CD4-positive, alpha-beta T cell treated with Interleukin-15 for 4 hours (primary cell): ENCODE measurements at places on chromosomes 6 and 20.
A peak's percentile ranks its signal among the peaks of the same experiment; 100 is the strongest.

DNA sequence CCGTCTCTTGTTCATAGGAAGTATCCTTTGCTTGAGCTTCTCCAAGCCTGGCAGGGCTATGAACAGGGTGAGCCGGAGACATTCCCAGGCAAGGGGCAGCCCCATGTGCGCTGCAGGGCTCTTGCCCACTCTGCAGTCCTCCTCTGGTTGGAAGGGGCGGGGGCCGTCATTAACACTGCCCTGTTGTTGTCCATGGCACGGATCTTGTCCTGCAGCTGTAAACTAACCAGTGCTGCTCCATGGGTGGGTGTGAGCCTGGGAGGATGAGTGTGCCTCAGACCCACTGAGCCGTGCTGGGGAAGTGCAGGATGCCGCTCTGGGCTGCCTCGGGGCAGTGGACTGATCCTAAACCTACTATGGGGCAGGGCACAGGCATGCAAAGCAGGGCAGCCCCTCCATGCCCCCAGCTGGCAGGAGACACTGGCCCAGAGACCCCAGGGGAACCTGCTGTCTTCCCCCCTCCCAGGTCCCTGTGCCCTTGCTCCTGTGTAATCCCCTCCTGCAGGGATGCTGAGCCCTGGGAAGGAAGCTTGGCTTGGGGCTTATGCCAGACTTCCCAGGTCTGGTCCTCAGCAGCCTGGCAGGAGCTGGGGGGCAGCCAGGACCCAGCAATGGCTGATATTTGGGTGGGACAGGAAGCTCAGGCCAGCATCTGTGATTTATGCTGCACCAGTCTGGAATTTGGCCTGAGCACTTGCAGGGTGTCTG, 8.5 kb downstream of the EBF4 start:
- DNase-seq = no peak

GRCh38 chr6:142857233-142857761, 87.7 kb downstream of the HIVEP2 start:
- DNase-seq = no peak

GRCh38 chr6:75611011-75611701, 9.5 kb downstream of the SENP6 start:
- no peak for DNase-seq

DNA sequence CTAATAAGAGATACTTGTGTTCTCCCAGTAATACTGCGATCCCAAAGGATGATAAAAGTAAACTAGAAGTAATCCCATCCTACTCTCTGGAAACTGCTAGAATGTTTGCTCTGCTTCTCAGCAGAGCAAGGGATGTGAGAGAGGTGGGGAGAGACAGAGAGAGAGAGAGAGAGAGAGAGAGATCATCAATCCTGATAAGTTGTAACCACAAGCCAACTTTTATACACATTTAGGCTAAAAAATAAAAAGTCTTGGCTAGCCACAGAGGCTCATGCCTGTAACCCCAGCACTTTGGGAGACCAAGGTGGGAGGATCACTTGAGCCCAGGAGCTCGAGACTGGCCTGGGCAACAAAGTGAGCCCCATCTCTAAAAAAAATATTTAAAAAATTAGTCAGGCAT, 16.0 kb upstream of the TRIM38 start:
- no peak for DNase-seq

- DNase-seq = no peak
Observed at GRCh38 chr20:46494077-46494476, 19.3 kb downstream of the ZNF334 start.

GRCh38 chr6:21527731-21528130, 65.8 kb upstream of the SOX4 start:
- DNase-seq = no peak

GRCh38 chr6:83192456-83192855, 609 bp downstream of the PGM3 start:
- DNase-seq = no peak

DNA sequence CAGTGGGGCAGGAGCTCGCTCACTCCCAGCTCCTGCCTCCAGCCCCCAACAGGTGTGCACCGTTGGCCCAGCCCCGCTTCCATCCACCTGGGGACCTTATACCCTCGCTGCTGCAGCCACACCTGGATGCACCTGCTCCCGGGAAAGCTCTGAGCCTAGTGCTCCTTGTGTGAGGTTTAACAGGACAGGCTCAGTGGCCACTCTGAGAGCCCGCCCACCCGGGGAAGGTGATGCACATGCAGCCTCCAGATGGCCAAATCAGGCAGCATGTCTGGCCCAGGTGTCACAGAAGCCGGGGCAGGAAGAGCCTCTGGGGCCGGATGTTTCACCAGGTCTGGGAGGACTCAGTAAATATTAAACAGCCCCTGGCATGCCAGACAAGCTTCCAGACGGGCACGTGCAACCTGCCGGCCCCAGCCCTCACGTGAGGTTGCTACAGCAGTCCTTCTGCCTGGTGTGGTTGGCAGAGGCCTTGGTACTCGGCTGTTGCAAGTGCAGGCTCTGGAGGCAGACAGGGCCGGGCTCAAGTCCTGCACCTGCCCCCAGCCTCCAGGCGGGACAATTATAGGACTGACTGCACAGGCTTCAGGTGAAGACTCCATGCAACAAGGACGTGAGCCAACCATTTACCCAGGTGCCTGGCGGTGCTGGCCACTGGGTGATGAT, 66.9 kb downstream of the RIPOR3 start:
- no peak for DNase-seq

DNA sequence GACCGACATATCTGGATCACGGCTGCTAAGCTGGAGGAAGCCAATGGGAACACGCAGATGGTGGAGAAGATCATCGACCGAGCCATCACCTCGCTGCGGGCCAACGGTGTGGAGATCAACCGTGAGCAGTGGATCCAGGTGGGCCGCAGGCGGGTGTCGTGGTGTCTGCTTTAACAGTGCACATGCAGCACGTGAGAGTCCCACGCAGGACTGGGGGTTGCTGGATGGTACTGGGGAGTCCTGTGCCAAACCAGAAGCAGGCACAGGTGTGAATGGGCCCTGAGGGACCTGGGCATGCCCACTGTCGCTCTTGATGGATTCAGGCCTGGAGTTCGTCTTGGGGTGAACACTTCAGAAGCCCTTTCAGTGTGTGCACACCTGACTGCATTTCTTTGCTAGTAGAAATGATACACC, 24.6 kb upstream of the C20orf204 start:
- no peak for DNase-seq

DNA sequence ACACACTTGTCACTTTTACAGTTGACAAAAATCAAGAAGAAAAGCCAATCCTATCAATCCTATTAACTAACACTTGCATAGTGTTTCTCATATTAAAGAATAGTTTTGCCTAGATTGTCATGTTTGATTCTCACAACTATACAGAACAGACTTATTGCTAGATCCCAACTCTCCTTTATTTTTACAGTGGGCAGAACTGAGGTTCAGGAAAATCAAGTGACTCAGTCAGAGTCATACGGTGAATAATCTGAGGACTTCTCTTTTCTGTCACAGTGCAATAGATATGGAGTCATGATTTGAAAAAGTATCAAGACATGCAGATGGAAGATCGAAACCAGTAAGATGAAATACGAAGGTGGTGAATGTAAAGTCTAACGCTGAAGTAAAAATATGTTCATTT, 195.1 kb upstream of the CITED2 start:
- DNase-seq = no peak

DNA sequence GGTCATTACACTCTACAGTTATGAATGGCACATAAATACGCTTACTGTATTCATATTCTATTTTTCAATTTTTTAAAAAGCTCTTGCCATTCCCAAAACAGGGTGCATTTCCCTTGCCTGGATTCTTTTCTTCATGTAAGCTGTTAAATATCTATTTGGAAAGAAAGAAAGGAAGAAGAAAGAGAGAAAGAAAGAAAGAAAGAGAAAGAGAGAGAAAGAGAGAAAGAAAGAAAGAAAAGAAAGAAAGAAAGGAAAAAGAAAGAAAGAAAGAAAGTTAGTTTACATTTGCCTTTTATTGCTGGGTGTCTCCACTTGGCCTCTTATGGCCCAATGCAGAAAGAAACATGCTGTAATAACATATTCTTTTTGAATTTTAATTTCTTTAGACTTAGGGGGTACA, 165.9 kb upstream of the ATXN1 start:
- DNase-seq = no peak

DNA sequence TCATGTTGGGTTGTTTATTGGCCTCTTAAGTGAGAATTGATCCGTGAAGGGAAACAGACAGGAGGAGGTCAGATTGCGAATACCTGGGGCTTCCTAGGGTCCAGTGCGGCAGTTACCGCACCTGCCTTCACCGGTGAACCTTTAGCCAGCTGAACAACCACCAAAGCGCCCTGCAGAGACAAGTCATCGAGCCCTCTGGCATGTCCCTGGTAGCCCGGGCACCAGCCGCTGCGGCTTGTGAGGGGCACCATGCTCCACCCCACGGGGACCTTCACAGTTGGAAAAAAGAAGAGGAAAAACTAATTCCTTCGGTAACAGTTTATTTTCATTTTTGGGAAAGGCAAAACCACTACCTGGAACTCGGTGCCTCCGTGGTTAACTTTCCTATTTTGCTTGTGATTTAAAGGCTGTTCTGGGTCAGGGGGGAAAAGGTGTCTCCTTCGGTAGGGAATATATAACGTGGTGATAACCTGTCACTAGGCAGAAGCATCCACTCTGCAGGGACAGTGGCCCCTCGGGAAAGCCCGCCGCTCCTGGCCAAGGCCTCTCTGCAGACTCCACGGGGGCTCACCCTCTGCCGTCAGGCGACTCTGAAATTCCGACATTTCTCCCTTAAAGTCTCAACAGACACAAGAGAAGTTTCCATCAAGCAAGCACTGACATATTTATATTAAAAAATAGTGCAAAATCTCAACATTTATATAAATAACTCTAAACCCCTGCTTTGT, 30.7 kb upstream of the ZBP1 start:
- no peak for DNase-seq

DNA sequence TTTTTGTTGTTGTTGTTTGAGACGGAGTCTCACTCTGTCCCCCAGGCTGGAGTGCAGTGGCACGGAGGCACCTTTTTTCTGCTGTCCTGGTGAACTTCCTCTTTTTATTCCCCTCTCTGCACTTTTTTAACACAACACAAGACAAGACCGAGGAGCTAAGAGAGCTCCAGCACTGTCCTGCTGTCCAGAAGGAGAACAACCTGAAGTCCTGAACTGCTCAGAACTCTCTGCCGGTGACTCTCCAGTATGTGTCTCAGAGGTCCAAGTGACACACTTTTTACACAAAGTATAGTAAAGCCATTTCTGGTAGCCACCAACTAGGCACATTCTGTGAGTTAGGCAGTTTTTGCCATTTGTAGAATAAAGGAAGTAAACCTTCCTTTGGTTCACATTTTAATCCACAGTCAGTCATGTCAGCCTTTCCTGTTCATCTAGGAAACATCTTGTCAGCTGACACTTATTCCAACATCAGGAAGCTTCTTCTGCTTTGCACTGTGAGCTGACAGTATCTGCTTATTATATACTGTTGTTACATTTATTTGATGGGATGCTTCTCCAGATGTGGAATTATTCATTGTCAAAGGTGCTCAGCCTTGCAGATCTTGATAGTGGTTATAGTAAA, 28.1 kb upstream of the TXNDC5 start:
- no peak for DNase-seq

DNA sequence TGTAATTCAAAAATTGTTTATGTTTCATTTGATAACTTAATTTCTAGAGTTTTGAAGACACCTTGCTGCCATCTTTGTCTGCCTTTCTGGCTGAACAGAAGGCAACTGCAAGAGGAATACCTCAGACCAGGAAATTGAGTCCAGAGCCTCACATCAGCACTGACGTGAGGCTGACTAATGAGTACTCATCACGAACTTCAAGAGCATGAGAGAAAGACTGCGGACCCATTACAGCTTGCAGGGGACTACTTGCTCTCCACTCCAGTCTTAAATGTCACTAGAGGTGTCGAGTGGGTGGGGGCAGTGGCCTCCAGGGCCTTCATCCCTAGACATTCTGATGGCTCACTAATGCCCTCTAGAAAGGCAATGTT, 109.5 kb upstream of the SSTR4 start:
- no peak for DNase-seq

DNA sequence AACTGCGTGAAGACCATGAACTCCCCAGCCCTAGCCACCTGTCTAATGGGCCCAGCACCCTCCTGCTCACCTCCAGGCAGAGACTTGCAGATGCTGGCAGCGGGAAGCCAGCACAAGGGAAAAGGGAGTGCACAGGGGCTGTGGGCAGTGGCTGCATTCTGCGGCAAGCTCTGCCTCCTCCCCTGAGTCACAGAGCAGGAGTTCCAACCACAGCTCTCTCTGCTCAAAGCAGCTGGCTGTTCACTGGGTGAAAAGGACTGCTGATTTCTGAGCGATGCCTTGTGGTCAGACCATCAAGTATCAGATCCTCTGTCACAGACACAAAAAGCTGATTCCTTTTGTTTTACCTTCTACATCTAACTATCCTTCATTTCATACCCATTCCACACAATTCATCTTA, 10.5 kb downstream of the NKX2-2 start:
- no peak for DNase-seq

- DNase-seq = no peak
Observed at GRCh38 chr6:87661016-87661415, 41.0 kb downstream of the AKIRIN2 start.

GRCh38 chr6:159062564-159062945, 17.8 kb upstream of the TAGAP start:
- DNase-seq = peak; percentile 75

DNA sequence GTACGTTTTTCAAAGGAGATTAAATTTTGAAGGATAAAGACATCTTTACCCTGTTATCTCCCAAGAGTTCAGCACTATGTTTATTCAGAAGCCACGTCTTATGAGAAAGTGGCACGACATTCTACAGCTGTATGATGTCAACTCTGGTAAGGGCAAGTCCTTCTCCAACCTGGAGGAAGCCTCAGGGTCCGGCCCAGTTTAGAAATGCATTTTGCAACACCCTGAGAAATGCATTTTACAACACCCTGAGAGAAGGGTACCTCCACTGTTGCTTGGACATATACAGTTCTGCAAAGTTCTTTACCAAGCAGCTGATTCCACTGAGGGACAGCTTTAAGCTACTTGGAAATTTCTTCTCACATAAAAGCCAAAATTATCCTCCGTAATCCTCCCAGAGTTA, 17.5 kb downstream of the NAPB start:
- DNase-seq = no peak

DNA sequence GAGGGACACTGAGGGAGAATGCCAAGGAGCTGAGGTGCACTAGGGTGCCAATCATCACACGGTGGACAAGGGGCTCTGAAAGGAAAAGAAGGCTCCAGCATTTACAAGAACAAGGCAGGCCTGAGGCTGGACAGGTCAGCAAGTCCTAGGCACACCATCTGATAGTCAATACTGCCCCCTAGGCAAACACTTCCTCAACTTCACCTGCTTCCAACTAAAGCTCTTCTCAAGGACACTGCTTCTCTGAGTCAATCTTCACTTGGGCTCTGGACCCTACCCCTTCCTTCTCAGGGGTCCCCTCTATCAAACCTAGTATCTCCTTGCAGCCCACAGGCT, 37.7 kb upstream of the SLC4A11 start:
- DNase-seq = no peak

- DNase-seq = no peak
Observed at GRCh38 chr6:11404081-11404480, 133.5 kb upstream of the TMEM170B start.

GRCh38 chr6:37171201-37171969, 1.4 kb downstream of the PIM1 start:
- DNase-seq = peak; percentile 36
